ENCODE measurements at places on chromosomes 7 and 10. TPM values are rescaled to one million over a fixed set of nuclear protein-coding genes. Genes with fewer than 3 reads are reported as not detected.

The AGAP5 gene
- not detected for polyA plus RNA-seq

The SEC31B gene
- not detected for polyA plus RNA-seq

The ANKRD1 gene
- polyA plus RNA-seq = not detected

The GARIN1A gene
- polyA plus RNA-seq = not detected

The ASIC3 gene
- not detected for polyA plus RNA-seq

The CYP26C1 gene
- polyA plus RNA-seq = not detected

The MRM2 gene
- polyA plus RNA-seq = 47.2 TPM

The CLRN3 gene
- polyA plus RNA-seq = not detected

The NT5C3A gene
- 92.9 TPM for polyA plus RNA-seq

The CCDC3 gene
- polyA plus RNA-seq = not detected

The CYP2E1 gene
- not detected for polyA plus RNA-seq

The LIPM gene
- polyA plus RNA-seq = not detected

The IDE gene
- 14.1 TPM for polyA plus RNA-seq

The CALHM1 gene
- polyA plus RNA-seq = 0.91 TPM

The SPOCK2 gene
- polyA plus RNA-seq = 86.0 TPM

The GIMAP8 gene
- 5.0 TPM for polyA plus RNA-seq

The SPDYE2 gene
- not detected for polyA plus RNA-seq

The LLCFC1 gene
- not detected for polyA plus RNA-seq

The SLC39A12 gene
- not detected for polyA plus RNA-seq

The ST8SIA6 gene
- 2.1 TPM for polyA plus RNA-seq

The C10orf90 gene
- polyA plus RNA-seq = not detected

The GSTO2 gene
- polyA plus RNA-seq = 0.85 TPM

The SORCS1 gene
- not detected for polyA plus RNA-seq

The DHTKD1 gene
- 7.8 TPM for polyA plus RNA-seq

The NAT16 gene
- not detected for polyA plus RNA-seq

The DYDC1 gene
- polyA plus RNA-seq = not detected

The SPDYE8 gene
- polyA plus RNA-seq = not detected

The CYP2C9 gene
- not detected for polyA plus RNA-seq

The GALNT17 gene
- not detected for polyA plus RNA-seq

The CADPS2 gene
- not detected for polyA plus RNA-seq

The ANKRD2 gene
- polyA plus RNA-seq = not detected

The AEBP1 gene
- polyA plus RNA-seq = not detected

The SPDYE16 gene
- not detected for polyA plus RNA-seq

The CLCN1 gene
- not detected for polyA plus RNA-seq
